ENCODE measurements at places on chromosomes 13 and 19.
A peak's percentile ranks its signal among the peaks of the same experiment; 100 is the strongest.

DNA sequence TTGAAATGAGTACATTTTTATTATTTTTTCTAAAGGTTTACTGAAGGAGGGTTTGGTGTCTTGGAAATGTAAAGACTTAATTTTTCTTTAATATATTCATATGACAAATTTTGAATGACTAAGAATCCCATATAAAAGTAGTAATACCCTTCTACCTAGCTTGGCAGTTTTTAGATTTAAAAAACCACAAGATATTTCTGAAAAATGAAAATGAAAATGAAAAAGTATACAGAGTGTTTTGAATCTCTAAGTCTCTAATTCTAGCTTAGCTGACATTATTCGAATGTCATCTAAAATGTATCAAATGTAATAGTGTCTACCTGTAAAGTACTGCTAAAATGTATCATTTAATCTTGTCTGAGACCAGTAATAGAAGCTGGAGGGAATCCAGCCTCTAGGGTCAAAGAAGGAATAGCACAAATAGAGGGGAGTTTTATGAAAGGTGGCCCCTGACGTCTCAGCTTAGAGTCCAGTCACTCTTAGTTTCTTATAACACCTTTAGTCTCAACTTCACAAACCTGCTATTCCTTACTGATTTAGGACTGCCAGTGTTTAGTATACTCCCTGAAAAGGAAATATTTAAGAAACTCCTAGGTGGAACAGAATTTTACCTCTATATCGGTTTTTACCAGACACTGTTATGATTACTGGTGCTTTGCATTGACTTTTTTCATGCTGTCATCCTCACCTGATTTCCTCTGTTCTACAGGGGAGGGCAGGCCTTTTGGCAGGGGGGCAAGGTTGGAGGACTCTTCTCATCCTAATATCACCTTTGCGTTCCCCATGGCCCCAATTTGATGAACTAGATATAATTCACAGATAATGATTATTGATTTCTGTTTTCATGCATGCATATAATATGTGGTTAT is 16.2 kb upstream of the MIR17HG start:
- no peak overlapping the region for H3K27ac ChIP-seq
- H3K4me3 ChIP-seq: no peak overlapping the region
- H3K4me1 ChIP-seq: no peaks in the 10 kb centered on the region
- no peak for DNase-seq
- H3K36me3 ChIP-seq: no peaks in the 10 kb centered on the region

DNA sequence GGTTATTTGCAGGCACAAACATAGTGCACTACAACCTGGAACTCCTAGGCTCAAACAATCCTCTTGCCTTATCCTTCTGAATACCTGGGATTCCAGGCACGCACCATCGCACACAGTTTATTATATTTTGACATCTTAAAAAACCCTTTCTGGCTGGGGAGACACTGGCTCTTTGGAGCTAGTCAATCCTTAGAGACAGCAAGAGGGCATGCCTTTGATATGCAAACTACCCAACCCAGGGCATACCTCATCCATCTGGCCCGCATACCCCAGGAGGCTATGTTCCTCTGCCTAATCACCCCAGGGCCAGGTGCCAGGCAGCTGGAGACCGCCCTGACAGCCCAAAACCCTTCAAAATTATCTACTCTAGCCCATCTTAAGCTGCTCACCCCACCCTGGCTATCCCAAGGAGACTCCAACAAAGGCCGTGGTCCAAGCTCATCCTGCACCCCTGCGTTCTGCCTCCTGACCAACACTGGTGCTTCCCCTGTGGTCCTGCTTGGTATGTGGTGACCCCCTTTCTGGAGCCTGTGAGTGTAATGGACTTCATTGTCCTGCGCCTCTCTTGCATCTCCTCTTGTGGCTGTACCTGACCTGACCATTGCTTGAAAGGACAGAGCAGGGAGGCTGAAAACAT is 86.4 kb downstream of the RGCC start:
- H3K4me3 ChIP-seq: no peak overlapping the region
- no peak for DNase-seq
- H3K27me3 ChIP-seq: no peaks in the 10 kb centered on the region
- no peak overlapping the region for H3K27ac ChIP-seq
- no peaks in the 10 kb centered on the region for H3K4me1 ChIP-seq
- no peaks in the 10 kb centered on the region for H3K36me3 ChIP-seq

DNA sequence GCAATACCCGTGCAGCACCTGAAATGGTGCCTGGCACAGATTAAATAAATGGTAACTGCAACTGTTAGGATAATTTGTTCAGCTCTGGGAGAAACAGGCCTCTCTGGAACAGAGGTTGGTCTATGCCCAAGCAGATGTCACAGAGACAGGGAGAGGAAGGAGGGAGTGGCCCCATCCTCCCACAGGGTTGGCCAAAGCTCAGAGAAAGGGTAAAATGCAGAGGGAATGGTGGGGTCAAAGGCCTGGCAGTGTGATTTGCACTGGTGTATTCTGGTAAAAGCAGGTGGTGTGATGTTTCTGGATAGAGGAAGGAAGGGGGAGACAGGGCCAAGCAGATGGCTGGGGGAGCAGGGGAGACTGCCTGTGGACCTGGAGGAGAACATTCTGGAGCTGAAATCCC is 9.4 kb downstream of the ZSCAN22 start:
- H3K36me3 ChIP-seq: peaks cover 54% of the 10 kb centered on the region
- H3K27me3 ChIP-seq: no peaks in the 10 kb centered on the region
- H3K4me3 ChIP-seq: no peak overlapping the region
- no peak for DNase-seq
- H3K27ac ChIP-seq: no peak overlapping the region
- no peaks in the 10 kb centered on the region for H3K4me1 ChIP-seq

GRCh38 chr19:58010507-58010906 is 7.9 kb upstream of the ZNF606 start:
- H3K27ac ChIP-seq: no peak overlapping the region
- H3K4me3 ChIP-seq: no peak overlapping the region
- no peaks in the 10 kb centered on the region for H3K4me1 ChIP-seq
- peaks cover 21% of the 10 kb centered on the region for H3K36me3 ChIP-seq

- H3K36me3 ChIP-seq: no peaks in the 10 kb centered on the region
- H3K4me1 ChIP-seq: peaks cover 3% of the 10 kb centered on the region
- no peaks in the 10 kb centered on the region for H3K27me3 ChIP-seq
- H3K27ac ChIP-seq: no peak overlapping the region
- DNase-seq: peak; percentile 9
Observed at GRCh38 chr13:30032263-30032662, 181.8 kb upstream of the UBL3 start.

GRCh38 chr13:54337540-54337939 is 1308.9 kb downstream of the OLFM4 start:
- peaks cover 16% of the 10 kb centered on the region for H3K36me3 ChIP-seq
- no peak overlapping the region for H3K4me3 ChIP-seq
- no peak for DNase-seq
- H3K27me3 ChIP-seq: no peaks in the 10 kb centered on the region
- no peaks in the 10 kb centered on the region for H3K4me1 ChIP-seq

DNA sequence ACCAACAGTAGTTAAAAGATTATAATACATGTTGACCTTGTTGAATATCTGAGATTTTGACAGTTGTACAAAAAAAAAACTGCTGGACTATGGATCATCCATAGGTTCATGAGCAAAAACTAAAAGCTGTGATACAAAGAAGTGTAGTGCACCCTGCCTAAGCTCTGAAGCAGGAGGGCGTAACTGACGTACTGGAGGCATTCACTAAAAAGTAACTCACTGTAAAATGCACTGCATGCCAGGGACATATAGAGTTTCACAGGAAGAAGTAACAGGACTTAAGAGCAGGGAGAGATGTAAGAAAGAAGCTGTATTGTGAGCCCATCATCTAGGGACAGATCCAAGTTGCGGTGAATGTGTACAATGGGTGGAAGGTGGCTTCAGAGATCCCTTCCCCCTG is 177.9 kb downstream of the IRS2 start:
- no peaks in the 10 kb centered on the region for H3K4me1 ChIP-seq
- H3K27me3 ChIP-seq: no peaks in the 10 kb centered on the region
- H3K4me3 ChIP-seq: no peak overlapping the region
- DNase-seq: no peak
- no peaks in the 10 kb centered on the region for H3K36me3 ChIP-seq

GRCh38 chr13:25982907-25983306 is 68.9 kb downstream of the SHISA2 start:
- peaks cover 14% of the 10 kb centered on the region for H3K4me1 ChIP-seq
- H3K27me3 ChIP-seq: no peaks in the 10 kb centered on the region

DNA sequence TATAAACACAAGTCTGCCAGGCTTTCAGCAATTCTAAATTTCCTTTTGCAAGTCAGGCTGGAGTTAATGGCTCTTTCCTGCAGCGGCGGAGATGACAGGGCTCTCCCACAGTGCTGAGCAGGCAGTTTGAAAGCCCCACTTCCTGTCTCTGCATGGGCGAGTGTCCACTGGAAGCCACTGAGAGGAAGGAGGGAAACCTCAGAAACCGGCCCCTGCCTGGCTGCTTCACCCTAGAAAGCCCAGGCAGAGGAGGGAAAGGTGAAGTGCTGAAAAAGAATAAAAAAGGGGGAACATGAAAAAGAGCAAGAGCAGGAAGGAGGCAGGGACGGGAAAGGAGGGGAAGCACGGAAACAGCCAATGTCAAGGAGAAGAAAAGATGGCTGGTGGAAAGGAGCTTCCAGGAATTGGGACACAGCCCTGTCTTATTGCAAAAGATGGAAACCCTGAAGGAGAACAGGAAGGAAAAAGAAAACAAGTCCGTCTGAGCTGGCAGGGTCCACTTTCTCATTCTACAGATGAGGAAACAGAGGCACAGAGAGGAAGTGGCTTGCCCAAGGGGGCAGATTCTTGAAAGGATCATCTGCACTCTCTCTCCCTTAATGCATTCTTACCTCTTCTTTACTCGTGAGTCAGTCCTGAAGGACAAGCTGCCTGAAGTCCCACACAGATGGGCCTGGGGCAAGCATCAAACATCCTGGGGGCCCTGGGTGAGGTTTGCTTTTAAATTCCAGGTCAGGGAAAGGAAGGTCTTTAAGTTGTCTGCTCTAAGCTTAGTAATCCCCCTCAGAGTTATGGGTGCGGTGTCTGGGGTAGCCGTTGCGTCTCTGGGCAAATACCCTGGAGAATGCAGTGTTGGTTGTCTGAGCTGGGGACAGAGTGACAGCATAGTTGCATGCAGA is 38.8 kb upstream of the ALOX5AP start:
- H3K27me3 ChIP-seq: no peaks in the 10 kb centered on the region
- DNase-seq: peak; percentile 67
- no peak overlapping the region for H3K4me3 ChIP-seq

DNA sequence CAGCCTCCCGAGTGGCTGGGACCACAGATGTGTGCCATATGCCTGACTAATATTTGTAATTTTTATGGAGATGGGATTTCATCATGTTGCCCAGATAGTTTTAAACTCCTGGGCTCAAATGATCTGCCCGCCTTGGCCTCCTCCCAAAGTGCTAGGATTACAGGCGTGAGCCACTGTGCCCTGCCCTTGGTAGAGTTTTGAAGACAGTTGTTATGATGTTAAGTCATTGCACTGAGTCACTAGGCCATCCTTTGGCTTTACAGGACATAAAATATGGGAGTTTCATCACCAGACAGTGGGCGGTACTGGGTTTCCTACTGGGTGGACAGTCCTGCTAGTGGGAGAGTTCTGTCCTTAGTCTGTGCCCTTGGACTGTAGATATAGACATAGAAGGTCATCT is 282.5 kb downstream of the ATP8A2 start:
- H3K36me3 ChIP-seq: no peaks in the 10 kb centered on the region
- no peaks in the 10 kb centered on the region for H3K27me3 ChIP-seq
- no peaks in the 10 kb centered on the region for H3K4me1 ChIP-seq

- no peaks in the 10 kb centered on the region for H3K36me3 ChIP-seq
- DNase-seq: no peak
- H3K4me1 ChIP-seq: no peaks in the 10 kb centered on the region
- H3K27ac ChIP-seq: no peak overlapping the region
Observed at GRCh38 chr13:79126706-79127105, 279.3 kb downstream of the RBM26 start.

GRCh38 chr13:111485491-111486250 is 165.2 kb downstream of the TEX29 start:
- H3K36me3 ChIP-seq: no peaks in the 10 kb centered on the region
- no peaks in the 10 kb centered on the region for H3K27me3 ChIP-seq
- no peaks in the 10 kb centered on the region for H3K4me1 ChIP-seq
- DNase-seq: no peak

DNA sequence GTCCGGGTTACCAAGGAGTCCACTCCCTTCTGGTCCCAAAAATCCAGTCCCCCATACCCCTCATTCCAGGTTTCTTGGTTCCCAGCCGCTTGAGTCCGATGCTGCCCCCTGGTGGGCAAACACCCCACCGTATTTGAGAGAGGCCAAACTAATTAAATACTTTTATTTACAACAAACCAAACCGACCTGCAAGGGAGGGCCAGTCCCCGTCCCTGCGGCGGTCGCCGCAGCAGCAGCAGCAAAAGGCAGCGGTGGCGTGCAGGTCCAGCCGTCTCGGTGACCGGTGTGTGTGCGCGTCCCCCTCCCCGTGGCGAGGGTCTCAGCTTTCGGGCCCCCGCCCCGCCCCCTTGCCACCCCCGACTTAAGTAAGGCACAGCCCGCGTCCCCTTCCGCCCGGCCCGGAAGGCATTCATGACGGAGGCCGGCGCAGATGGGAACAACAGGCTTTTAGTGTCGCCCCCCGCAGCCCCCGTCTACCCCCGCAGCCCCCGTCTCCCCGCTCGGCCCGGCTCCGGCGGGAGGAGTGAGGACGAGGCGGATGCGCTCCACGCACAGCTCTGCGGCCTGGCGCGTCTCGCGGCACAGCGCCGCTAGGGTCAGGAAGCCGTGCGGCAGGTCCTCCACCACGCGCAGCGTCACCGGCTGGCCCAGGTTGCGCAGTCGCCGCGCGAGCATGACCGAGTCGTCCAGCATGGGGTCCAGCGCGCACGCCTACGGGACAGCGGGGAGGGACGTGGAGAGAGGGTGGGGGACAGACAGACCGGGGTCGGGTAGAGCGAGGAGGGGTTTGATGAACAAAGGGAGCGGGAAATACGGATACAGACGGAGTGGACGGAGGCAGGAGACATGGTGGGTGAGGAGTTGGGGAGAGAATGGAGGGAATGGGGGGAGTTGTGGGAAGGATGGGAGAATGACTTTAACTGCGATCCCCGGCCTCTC is 11.5 kb upstream of the CNFN start:
- peak overlapping the region; percentile 85 for H3K4me3 ChIP-seq
- no peaks in the 10 kb centered on the region for H3K27me3 ChIP-seq
- peak overlapping the region; percentile 77 for H3K27ac ChIP-seq
- H3K36me3 ChIP-seq: no peaks in the 10 kb centered on the region
- peak; percentile 97 for DNase-seq
